NCI-H1048 (cell line): ENCODE measurements at places on chromosomes 3 and 15.

GRCh38 chr3:170477395-170477794, 58.7 kb downstream of the CLDN11 start:
- DNase-seq: no peak

GRCh38 chr3:187994221-187995042, 159.5 kb upstream of the LPP start:
- DNase-seq: no peak

GRCh38 chr15:27742751-27743477, 356.2 kb downstream of the OCA2 start:
- no peak for DNase-seq

GRCh38 chr15:93720607-93721006, 510.8 kb upstream of the MCTP2 start:
- DNase-seq: no peak

GRCh38 chr3:122024800-122025199, 2.8 kb upstream of the ILDR1 start:
- no peak for DNase-seq

DNA sequence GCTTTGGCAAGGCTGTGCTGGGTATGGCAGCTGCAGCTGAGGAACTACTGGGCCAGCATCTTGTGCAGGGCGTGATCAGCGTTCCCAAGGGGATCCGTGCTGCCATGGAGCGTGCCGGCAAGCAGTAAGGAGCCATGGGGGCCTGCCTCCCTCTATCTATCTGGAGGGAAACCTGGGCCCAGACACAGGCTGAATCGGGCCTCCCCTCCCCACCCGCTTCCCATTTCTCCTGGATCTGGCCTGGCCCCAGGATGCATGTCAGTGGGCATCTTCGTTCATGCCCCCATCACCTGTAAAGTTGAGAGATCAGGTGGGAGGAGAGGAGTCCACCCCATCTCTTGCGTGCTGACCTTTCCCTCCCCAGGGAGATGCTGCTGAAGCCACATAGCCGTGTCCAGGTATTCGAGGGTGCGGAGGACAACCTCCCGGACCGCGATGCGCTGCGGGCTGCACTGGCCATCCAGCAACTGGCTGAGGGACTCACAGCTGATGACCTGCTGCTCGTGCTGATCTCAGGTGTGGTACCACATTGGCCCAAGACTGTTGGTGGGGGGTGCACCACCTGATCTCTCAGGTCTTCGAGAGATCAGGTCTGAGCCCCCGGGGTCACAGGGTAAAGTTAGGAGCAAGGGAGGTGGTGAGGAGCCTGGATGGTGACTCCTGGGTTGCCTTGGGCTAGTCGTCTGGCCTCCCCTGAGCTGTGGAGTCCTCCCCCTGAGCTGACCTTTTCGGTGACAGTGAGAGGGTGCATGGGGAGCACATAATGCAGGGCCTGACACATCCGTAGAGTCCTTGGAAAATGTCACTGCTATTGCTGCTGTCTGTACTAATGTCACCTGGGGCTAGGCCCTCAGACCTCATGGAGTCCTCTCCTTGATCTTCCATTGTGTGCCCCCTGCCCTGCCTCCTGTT, 3.2 kb downstream of the GLYCTK start:
- DNase-seq: no peak

DNA sequence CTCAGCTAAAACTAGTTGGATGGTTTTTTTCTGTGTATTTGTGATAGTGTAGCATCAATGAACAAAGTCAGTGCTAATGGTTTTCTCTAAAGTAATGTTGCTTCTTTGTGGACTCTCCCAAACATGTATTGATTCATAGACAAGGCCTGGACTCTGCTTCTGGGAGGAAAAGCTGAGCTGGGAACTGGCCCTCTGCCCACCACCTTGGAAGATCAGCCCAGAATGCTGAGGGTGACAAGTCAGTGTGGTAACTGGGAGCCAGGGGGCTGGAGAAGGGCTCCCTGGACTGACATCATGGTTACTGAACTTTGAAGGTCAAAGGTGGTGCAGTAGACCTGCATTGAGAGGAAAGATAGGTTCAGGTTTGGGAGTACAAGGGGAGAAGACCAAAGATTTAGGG, 3.0 kb downstream of the ARHGAP31 start:
- DNase-seq: no peak

GRCh38 chr15:73737535-73737934, 15.6 kb downstream of the INSYN1 start:
- no peak for DNase-seq

- no peak for DNase-seq
These were observed 5.6 kb downstream of the TERC start for GRCh38 chr3:169759256-169759655.

DNA sequence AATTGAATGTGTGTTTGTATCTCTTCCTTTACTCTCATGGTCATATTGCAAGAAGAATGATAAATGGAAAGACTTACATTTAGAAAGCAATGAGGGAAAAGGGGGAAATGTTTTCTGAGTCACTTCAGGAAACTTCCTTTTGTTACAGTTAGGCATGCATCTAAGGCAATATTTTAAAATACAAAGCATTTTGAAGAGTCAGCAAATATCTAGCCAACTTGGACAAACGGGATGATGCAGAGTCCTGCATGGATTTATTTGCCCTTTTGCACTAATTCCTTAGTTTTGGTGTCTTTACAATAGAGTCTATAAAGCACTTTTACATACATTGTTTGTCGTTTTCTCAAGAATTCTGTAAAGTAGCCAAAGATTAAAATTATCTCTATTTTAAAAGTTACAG, 286.2 kb upstream of the UBE2E2 start:
- no peak for DNase-seq

GRCh38 chr3:8509961-8510360, 8.3 kb downstream of the LMCD1 start:
- DNase-seq: no peak

GRCh38 chr15:74138642-74139041, 8.3 kb downstream of the ISLR2 start:
- DNase-seq: no peak

DNA sequence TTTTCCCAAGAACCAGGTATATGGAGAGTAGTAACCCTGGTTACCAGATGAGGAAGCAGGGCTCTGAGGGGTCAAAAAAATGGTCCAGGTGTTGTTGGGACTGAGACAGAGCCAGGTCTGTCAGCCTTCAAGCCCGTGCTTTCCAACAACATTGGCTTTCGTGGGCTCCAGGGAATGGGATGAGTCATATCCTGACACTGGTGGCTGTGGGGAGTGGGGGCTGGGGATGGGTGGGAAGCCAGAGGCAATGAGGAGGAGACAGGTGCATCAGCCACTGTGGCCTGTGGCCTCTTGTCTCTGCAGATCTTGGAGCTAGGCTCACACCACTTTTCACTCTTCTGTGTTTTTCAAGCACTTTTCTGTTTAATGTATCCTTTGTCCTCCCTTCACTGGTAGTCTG, 38.2 kb downstream of the CORO2B start:
- DNase-seq: no peak

- DNase-seq: no peak
These were observed 141.0 kb downstream of the NSMCE3 start for GRCh38 chr15:29128671-29129070.

GRCh38 chr15:89071471-89071870, 16.8 kb upstream of the ABHD2 start:
- no peak for DNase-seq

- no peak for DNase-seq
These were observed 154.9 kb downstream of the SSR3 start for GRCh38 chr3:156400062-156400461.

DNA sequence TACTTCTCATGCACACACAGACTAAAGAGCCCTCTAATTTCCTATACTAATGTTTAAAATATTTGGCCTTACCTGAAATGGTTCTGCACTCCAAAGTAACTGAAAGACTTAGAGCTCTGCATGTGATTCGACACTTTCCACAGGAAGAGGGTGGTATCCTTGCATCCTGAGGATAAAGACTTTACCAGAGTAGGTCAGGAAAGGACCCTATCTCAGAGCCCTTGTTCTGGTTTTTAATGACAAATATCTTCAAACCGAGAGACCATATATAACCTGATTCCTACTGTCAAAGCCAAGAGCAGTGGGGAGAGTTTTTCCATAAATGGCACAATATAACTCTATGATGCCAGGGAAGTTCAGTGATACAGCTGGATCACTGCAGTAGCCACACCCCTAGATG, at the start of gene GP5:
TSS of gene GP5 (minus strand) at position 101 of the 400 bp plus-strand sequence. CDS start 984 bp downstream, outside the sequence.
- DNase-seq: no peak

DNA sequence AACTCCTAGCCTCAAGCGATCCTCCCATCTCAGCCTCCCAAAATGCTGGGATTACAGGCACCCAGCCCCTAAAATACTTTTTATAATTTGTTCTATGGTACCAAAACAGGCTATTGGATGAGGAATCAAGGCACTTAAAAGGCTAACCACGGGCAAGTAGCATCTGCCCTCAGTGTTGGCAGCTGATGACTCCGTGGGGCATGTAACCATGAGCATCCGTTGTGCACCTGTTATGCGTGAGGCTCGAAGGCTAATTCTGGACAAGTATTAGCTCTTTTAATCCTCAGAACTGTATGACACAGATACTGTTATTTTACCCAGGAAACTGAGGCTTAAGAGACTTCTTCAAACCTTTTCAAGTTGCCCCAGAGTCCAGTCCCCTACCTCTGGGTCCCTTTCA, 10.2 kb downstream of the WDR73 start:
- no peak for DNase-seq

GRCh38 chr15:41160639-41161315, 44.7 kb upstream of the INO80 start:
- no peak for DNase-seq

DNA sequence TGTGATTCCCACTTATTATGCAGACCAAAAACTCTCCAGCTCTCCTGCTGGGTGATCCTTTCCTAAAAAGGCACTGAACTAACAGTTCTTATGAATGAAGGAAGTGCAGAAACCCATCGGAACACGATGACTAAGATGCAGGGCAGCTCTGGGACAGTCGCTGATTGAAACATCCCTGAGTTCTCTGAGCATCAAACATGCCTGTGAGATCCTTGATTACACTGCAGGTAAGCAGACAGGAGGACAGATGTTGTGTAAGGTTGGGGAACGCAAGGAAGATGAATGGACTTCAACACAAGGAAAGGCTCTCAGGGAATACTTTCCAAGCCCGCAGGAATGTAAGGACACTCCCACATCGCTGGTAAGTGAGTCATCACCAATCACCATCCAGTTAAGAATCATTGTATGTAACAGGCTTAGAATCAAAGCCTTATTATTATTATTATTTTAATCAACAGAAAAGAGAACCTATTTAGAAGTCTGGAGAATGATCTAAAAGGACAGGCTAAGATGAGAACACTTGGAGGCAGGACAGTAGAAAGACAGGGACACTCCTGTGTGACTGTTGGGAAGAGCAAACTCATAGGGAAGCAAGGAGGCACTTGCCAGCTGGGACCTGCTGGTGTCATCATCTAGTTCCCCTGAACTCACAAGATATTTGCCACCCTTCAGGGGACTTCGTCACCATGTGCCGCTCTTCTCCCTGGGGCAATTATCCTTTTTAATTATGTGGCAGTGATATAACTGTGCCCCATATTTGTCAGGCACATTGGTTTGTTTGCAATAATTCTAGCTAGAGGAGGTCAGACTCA, 26.0 kb downstream of the TMEM158 start:
- DNase-seq: no peak

- DNase-seq: peak; percentile 13
These were observed 64.2 kb upstream of the MYZAP start for GRCh38 chr15:57527382-57528091.

DNA sequence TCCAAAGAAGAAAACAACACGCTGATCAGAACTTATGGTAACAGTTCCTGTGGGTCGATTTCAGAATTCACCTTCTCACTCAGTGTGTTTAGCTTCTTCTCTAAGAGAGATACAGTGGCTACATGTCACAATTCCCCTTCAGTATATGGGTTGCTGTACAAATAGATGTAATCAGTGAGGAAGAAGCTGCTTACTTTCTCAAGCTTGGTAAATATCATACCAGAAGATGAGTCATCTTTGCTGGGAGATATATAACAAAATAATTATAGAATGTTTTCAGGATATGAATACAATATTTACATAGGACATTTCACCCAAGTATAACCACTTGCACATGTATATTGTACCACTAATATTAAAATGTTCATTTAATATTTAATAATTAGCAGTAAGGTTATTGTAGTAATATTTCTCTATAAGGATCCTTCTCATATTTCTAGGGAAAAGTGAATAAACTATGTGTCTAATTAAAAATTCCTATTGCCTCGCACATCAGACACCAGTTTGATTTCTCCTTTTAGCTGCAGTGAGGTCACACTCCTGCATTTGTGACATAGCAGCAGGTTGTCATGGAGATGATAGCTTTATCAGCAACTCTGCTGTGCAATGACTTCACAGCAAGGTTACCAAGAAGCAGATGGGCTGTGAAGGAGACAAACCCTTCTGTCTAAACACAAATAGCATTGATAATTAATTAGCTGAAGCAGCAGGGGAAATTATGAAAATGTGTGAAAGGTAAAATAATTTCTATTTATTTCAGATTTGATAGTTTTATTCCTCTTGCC, 211.4 kb downstream of the TUSC7 start:
- no peak for DNase-seq

- DNase-seq: no peak
These were observed 24.2 kb upstream of the C15orf39 start for GRCh38 chr15:75177360-75178071.
